Retina (tissue), 1 donor: ENCODE measurements at places on chromosomes 2 and 18.

GRCh38 chr18:58470292-58470691, 158.6 kb downstream of the ALPK2 start:
- DNase-seq = no peak

- no peak for DNase-seq
Observed at GRCh38 chr2:234596696-234597575, 100.1 kb upstream of the ARL4C start.

DNA sequence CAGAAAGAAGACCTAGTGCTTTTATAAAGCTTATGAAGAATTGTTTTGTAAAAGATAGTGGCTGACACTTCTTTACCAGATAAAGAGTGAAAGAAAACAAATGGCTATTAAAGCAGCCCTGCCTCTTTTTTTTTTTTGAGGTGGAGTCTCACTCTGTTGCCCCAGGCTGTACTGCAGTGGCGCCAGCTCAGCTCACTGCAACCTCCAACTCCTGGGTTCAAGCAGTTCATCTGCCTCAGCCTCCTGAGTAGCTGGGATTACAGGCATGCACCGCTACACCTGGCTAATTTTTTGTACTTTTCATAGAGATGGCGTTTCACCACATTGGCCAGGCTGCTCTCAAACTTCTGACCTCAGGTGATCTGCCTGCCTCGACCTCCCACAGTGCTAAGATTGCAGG, 12.9 kb downstream of the ARPC2 start:
- no peak for DNase-seq

DNA sequence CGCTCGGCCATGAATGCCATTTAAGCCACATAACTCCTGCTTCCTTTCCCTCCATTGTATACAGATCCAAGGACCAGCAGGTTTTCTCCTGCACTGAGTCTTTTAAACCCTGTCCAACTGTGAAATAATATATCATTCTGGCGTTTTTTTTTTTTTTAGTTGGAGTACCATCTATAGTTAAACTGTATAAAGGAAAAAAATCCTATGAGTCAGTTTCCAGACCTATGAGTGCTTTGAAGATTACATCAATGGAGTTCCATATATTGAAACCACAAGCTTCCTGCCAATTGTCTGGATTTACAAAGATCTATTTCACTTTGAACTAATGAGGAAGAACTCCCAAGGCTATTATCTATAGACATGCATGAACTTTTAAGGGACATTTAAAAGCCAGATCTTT, 2.4 kb upstream of the MALT1 start:
- DNase-seq = no peak

DNA sequence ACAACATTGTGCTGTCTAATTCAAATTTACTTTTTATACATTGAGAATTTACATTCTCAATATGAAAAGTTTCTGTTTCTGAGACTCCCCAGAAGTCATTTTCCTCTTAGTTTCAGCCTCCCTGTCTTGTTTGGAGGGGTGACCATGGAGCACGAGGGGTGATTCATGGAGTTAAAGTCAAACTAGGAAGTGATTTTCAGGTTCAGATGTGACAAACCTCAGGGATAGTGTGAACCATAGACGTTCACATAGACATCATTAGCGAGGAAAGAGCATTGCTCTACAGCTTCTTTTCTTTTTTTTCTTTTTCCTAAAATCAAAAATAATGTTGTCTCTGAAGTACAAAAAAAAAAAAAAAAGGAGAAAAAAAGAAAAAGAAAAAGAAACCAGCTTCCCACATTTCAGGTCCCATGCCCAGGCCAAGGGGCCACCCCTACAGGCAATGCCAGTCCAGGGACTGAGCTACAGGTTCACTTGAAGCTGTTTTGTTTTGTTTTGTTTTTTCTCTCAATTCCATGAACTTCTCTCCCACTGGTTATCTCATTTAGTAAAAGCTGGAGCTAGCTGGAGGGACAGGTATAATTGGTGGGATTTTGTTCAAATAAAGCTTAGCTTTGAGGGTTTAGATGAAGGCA, 18.1 kb upstream of the LCLAT1 start:
- no peak for DNase-seq

GRCh38 chr2:39435234-39435633, 1.9 kb downstream of the MAP4K3 start:
- DNase-seq = peak; percentile 46

DNA sequence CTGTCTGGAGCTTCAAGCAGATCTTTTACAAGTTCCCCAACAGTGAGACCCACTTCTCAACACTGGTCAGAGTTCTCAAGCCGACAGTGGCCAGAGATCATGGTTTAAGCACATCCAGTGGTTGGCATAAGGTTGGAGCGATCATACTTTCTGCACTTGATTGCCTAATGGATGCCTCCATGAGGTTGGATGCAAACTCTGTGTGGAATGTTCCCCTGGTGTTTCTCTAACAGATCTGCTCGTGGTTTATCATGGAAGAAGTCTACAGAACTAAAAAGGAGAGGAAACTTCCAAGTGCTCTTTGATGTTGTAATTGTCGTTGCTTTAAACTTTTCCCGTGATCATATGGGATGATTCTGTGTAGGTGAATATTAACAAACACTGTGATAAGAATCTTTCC, 60.7 kb downstream of the SH3RF3 start:
- DNase-seq = no peak

DNA sequence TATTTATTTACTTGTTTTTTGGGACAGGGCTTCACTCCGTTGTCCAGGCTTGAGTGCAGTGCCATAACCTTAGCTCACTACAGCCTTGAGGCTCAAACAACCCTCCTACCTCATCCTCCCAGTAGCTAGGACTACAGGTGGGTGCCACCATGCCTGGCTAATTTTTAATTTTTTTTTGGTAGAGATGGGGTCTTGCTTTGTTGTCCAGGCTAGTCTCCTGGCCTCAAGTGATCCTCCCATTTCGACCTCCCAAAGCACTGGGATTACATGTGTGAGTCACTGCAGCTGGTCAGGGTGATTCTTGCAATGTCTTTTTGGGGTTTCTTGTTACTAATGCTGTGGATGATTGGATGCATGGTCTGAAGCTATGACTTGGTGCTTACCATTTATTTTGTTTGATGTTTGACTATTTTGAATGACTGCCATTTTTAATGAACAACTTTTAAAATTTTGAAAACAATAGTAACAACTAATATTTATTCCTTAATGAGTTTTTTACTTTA, 6.5 kb downstream of the CERS6 start:
- no peak for DNase-seq

GRCh38 chr2:228901531-228901930, 369.6 kb downstream of the PID1 start:
- DNase-seq = no peak

GRCh38 chr2:196224756-196225155, 53.4 kb upstream of the STK17B start:
- no peak for DNase-seq
